ENCODE measurements at places on chromosomes 4 and X.

DNA sequence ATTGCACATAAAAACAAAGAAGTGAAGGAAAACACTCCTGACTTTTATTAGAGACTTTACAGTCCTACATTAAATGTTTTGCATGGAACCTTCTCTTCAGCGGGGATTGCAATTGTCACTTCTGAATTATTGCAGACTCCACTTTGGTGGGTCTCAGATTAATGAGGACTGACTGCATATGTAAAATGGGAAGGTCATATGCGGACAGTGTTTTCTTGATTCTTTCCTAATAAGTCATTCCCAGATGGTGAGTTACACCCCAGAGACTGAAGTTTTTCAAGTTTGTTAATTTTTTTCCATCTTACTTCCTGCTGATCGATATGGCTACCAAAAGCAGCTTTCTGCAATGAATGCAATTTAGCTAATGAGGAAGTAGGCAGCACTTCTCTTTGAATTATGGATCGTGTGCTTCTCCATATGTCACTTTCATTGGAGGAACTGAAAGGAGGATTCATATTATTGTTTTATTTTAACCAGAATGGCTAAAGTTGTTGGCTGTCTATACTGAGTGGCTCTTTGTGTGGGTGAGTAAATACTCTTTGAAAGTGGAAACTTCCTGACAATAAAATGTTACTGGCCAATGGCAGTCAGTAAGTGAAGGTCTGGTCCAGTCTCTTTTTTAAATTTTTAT is 119.3 kb upstream of the CLNK start:
- no peak for DNase-seq

DNA sequence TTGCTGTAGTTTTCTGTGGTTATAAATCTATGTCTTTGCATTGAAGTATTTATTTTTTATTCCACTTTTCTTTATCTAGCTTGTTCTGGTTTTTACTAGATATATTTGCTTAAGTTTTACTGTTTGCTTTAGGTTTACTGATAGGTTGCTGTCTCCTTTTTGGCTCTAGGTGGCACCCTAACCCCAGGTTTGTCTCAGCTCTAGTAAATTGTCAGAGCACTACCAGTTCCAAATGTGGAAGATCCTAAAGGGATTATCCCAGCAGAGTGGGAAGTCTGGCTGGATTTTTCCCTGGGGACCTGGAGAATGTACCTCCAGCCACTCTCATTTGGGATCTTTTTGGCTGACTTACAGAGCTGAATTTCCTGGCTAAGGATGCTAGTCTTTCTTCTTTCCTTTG is 106.1 kb downstream of the PBDC1 start:
- peak; percentile 54 for DNase-seq

- DNase-seq = no peak
Observed at GRCh38 chr4:111697176-111697942, 447.9 kb upstream of the FAM241A start.

DNA sequence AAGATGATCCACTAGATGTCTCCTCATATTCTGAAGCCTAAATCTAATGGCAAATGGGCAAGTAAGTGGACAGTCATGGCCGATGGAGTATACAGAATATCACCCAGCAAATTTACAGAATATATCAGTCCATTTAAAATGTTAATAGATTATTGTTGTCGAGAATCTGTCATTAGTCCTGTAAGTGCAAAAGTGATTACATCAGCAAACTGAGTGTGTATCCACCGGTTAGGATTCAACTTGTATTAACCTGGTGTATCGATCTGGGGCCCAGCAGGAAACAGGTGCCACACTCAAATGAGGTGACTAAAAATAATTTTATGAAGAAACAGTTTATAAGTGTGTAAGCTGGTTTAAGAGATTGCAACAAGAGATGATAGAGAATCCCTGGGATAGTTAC is 367.9 kb upstream of the FAM47C start:
- DNase-seq = no peak

DNA sequence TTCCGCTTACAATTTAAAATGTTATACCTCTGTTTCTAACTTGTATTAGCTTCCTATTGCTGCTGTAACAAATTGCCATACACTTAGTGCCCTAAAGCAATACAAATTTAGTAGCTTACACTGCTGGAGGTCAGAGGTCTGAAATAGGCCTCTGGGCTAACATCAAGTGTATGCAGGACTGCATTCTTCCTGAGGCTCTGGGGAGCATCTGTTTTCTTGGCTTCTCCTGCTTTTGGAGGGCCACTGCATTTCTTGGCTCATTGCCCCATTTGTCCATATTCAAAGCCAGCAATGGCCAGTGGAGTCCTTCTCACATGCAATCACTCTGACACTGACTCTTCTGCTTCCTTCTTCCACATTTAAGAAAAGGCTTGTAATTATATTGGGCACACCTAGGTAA is 639.8 kb upstream of the INTU start:
- peak; percentile 1 for DNase-seq

Measured in cardiac fibroblast (primary cell).